Cardiac muscle cell (in vitro differentiated cells and primary cell): ENCODE measurements at places on chromosomes 13 and 19. TPM values are rescaled to one million over a fixed set of nuclear protein-coding genes. Genes with fewer than 3 reads are reported as not detected.

PINLYP gene
- 9.2 and 12.1 TPM in 2 replicates for total RNA-seq

RGCC gene
- not detected in 2 replicates for total RNA-seq

BCAM gene
- 338 TPM in 2 replicates for total RNA-seq

SPRED3 gene
- 1.8 and 2.6 TPM in 2 replicates for total RNA-seq

DNA sequence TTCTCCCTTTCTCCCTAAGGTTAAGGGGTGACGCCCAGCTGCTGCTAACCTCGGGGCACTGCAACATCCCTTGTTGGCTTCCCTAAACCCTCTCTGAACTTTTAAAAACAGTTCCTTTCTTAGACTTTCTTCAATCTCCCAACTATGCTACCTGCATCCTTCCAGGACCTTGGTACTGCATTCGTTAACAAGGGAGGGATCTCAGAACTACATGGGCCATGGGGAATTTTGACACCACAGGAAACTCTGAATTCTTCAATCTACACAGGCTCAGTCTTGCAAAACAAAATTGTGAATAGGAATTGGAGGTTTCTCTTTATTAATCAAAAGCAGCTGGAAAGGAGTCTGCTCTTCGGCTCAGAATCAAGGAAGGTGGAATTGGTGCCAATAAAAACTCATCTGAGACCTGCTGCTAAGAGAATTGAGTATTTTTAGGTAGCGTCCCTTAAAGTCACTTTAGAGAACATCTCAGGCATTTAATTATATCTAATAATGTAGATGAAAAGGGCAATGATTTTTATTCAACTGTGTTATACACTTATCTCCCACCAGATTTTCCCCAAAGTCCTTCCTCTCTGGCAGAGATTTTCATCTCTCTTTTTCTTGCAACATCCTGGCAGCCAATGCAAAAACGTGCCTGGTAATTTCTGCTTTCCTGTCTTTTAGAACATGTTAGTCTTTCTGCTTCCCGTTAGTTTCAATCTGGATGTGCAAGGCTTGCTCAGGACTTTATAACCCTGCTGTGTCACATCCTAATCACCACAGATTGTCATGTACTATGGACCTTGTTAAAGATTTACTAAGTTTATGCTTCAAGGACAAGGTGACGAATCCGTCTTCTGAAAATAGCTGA, 69.1 kb upstream of the SLC15A1 start:
- H3K27me3 ChIP-seq: no peaks in the 10 kb centered on the region
- H3K4me1 ChIP-seq: peaks cover 19% of the 10 kb centered on the region
- no peak overlapping the region for H3K4me3 ChIP-seq
- peaks cover 10% of the 10 kb centered on the region for H3K36me3 ChIP-seq

DNA sequence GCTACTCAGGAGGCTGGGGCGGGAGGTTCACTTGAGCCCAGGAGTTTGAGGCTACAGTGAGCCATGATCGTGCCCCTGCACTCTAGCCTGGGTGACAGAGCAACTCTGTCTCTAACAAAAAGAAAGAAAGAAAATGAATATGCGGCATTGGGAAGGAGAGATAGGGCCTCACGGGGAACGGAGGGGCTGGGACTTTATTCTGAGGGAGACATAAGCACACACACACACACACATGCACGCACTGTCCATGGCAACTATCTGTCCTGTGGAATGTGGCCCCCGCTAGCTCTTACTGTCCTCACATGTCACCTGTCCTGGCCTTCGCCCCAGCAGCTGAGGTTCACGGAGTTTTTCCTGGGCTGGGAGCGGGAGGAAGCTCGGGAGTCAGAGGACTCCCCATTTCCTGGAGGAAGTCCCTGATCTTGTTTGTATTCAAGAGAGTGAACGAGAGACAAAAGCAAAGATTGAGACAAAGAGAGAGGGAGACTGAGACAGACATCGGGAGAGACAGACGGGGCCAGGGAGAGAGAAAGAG, 654 bp downstream of the STAP2 start:
- H3K27me3 ChIP-seq: no peaks in the 10 kb centered on the region
- H3K36me3 ChIP-seq: no peaks in the 10 kb centered on the region
- peak; percentile 49 for DNase-seq
- H3K4me1 ChIP-seq: peaks cover 17% of the 10 kb centered on the region

- no peaks in the 10 kb centered on the region for H3K27me3 ChIP-seq
- no peak for DNase-seq
- no peaks in the 10 kb centered on the region for H3K4me1 ChIP-seq
These were observed 1.5 kb downstream of the CD22 start for GRCh38 chr19:35330475-35330874.

DNA sequence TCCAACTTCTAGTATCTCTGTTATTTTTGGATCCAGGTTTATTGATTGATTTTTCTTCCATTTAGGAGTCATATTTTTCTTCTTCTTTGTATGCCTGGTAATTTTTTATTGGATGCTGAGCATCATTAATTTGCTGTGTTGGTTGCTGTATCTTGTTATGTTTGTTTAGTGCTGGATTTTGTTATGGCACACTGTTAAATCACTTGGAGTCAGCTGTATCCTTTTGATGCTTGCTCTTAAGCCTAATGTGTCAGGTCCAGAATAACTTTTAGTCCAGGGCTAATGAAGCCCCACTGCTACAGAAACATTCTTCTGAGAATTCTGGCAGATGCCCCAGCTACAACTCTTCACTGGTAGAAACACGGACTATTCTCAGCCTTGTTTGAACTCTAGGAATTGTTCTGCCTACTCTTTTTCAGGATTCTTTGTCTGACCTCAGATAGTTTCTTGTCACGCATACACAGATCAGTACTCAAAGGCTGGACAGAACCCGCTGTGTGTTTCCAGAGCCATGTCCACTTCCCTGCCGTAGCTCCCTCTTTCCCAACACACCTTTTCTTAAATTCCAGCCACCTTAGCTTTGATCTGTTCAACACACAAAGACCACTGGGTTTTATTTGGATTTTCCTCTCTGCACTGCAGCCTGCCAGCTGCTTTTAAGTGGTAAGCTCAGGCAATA, 137.1 kb upstream of the WASF3 start:
- no peak overlapping the region for H3K4me3 ChIP-seq
- DNase-seq: no peak
- no peaks in the 10 kb centered on the region for H3K4me1 ChIP-seq

- peaks cover 20% of the 10 kb centered on the region for H3K36me3 ChIP-seq
- peaks cover 20% of the 10 kb centered on the region for H3K4me1 ChIP-seq
- H3K27me3 ChIP-seq: no peaks in the 10 kb centered on the region
- no peak overlapping the region for H3K4me3 ChIP-seq
These were observed 106.4 kb upstream of the MLNR start for GRCh38 chr13:49113526-49114286.

DNA sequence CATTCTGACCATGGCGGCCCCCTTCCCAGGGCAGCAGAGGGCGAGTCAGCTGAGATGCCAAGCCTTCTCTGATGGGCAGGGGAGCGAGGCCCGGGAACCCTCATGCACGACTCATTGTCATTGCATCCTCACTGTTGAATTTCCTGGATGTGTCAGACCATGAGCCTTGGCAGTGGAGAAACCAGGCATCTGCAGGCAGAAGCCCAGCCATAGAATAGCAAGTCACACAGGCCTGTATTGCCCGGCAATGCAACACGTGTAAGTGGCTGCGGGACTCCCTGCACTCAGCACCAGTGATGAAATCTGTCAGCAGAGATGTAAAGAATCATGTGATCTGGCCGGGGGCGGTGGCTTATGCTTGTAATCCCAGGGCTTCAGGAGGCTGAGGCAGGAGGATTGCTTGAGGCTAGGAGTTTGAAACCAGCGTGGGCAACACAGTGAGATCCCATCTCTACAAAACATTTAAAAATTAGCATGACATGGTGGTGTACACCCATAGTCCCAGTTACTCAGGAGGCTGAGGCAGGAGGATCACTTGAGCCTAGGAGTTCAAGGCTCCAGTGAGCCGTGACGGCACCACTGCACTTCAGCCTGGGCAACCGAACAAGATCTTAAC, 199.7 kb downstream of the KATNAL1 start:
- peak; percentile 15 for DNase-seq
- no peak overlapping the region for H3K27ac ChIP-seq
- H3K4me1 ChIP-seq: peaks cover 13% of the 10 kb centered on the region
- H3K36me3 ChIP-seq: no peaks in the 10 kb centered on the region
- no peaks in the 10 kb centered on the region for H3K27me3 ChIP-seq

- H3K27ac ChIP-seq: peak overlapping the region; percentile 92
- H3K27me3 ChIP-seq: no peaks in the 10 kb centered on the region
- H3K4me3 ChIP-seq: no peak overlapping the region
- H3K36me3 ChIP-seq: no peaks in the 10 kb centered on the region
- peaks cover 76% of the 10 kb centered on the region for H3K4me1 ChIP-seq
These were observed 24.2 kb downstream of the ACTN4 start for GRCh38 chr19:38671654-38672053.
